ENCODE measurements at places on chromosomes 12 and 14.
A peak's percentile ranks its signal among the peaks of the same experiment; 100 is the strongest.

- no peaks in the 10 kb centered on the region for H3K36me3 ChIP-seq
- H3K4me3 ChIP-seq: no peak overlapping the region
- no peak for DNase-seq
- H3K27me3 ChIP-seq: no peaks in the 10 kb centered on the region
- H3K4me1 ChIP-seq: no peaks in the 10 kb centered on the region
Observed at GRCh38 chr12:3250034-3250433, 172.9 kb downstream of the TSPAN9 start.

DNA sequence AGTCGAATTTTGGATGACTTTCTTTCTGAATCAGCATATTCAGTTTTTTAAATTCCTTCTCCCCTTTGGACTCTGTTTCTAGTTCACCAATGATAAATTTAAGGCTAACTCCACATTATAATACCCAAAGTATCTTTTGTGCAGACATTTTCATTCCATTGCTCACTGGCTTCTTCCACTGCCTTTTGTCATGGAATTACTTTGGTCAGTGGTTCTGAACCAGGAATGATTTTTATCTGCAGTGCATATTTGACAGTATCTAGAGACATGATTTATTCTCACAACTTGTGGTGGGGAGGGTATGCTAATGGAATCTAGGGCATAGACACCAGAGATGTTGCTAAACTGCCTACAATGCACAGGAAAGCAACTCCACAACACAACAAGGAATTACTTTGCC, 234.4 kb upstream of the PRKD1 start:
- no peaks in the 10 kb centered on the region for H3K4me1 ChIP-seq
- no peak for DNase-seq
- H3K36me3 ChIP-seq: no peaks in the 10 kb centered on the region

- H3K4me1 ChIP-seq: no peaks in the 10 kb centered on the region
- no peaks in the 10 kb centered on the region for H3K27me3 ChIP-seq
- DNase-seq: no peak
- no peak overlapping the region for H3K4me3 ChIP-seq
- H3K36me3 ChIP-seq: no peaks in the 10 kb centered on the region
Observed at GRCh38 chr14:51118993-51119392, 24.1 kb upstream of the TRIM9 start.

DNA sequence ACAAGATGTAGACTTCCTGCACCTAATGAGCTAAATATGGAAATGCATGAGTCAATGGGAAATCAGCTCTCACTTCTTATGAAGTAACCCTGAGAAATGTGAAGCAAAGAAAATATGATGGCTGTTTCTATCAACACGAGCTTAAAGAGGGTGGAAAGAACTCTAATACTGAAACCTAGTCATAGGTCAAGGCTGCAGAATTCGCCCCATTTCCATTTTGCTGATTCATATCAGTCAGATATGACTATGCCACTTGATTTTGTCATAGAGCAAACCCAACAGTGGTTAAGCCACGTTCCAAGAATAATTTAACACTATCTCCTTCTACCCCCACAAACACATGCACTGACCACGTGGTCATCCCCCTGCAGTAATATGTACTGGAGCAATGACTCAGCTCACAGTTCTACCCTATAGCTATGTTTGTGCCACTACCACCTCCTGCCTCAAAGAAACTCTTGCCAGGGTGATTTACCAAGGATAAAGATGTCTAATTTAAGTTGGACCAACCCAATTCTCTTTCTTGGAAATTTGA, 157.5 kb downstream of the TMTC3 start:
- H3K36me3 ChIP-seq: no peaks in the 10 kb centered on the region
- no peak for DNase-seq
- H3K27me3 ChIP-seq: no peaks in the 10 kb centered on the region

- H3K4me1 ChIP-seq: no peaks in the 10 kb centered on the region
Observed at GRCh38 chr12:100967189-100967588, 172.6 kb downstream of the ANO4 start.

DNA sequence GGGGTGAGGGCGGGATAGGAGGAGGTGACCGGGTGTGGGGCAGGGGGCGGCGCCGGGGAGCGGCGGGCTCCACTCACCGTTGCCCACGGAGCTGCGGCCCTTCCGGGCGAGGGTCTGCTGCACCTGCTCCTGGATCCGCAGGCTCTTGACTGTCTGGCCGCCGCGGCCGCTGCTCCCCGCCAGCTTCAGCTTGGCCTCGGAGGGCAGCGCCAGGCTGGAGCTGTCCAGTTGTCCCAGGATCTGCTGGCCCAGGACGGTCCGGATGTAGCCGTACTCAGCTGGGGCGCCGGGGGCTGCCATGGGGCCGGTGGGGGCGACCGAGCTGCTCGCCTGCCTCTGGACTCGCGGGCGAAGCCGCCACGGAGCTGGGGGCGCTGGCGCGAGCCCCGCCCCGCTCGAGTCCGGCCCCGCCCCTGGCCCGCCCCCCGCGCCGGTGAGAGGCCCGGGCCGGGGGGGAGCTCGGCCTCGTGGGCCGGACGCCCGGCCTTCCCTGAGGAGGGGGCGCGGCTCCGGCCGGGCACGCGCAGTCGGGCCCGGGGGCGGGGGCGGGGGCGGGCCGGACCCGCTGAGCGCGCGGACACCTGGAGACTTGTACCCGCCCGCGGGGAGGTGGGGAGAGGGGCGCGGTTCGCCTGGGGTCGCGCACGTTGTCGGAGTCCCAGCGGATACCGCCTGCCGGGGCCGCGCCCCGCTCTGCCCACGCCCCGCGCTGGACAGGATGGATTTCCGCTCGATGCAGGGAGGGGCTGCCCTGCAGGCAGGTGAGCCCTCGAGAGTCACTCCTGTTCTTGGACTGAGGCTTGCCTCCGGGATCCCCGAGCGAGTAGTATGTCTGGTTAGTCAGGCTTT, at the start of gene PKP2:
TSS of gene PKP2 (minus strand) at position 346 of the 849 bp plus-strand sequence. CDS start at position 300, 46 bp downstream.
- no peak within 1 kb of the TSS for H3K27ac ChIP-seq
- no peaks in the 10 kb centered on the region for H3K36me3 ChIP-seq
- no peaks in the 10 kb centered on the region for H3K27me3 ChIP-seq
- DNase-seq: peak; percentile 52
- H3K4me3 ChIP-seq: peak within 1 kb of the TSS; percentile 34

GRCh38 chr12:1594006-1594260, 448 bp downstream of the FBXL14 start:
- peak overlapping the region; percentile 65 for H3K27ac ChIP-seq
- H3K4me1 ChIP-seq: peaks cover 3% of the 10 kb centered on the region
- H3K27me3 ChIP-seq: no peaks in the 10 kb centered on the region
- H3K36me3 ChIP-seq: no peaks in the 10 kb centered on the region

DNA sequence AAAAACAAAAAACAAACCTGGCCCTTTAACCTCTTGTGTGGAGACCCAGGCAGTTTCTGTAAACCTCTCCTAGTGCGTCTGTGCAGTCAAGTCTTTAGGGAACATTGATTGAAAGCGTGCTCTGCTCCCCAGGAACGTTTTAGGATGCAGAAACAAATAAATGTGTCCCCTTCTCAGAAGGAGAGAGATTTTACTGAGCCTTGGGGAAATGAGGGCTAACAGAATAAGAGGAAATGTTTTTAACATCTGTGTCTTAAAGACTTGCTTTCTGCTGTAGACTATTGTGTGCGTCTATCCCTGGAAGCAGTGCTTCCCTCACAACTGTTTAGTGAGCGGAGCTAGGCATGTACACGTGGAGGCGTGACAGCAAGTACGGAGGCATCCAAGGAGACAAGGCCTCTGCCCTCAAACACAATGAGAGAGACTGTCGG, 54.3 kb downstream of the TECPR2 start:
- H3K36me3 ChIP-seq: no peaks in the 10 kb centered on the region
- H3K4me1 ChIP-seq: no peaks in the 10 kb centered on the region
- DNase-seq: no peak

DNA sequence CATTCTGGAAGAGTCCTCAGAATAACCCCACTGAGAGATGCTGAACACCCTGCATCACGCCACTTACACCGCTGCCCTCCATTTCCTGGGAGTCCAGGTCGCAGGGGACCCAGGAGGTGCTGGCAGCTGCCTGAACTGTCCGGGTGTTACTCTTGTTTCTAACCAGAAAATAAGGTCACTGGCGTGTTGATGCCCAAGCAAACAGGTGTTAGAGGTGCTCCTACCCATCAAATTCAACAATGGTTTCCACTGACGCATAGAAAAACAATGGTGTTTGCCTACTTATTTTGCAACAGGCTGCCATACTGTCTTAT, 23.8 kb downstream of the PITPNM2 start:
- no peaks in the 10 kb centered on the region for H3K27me3 ChIP-seq
- no peaks in the 10 kb centered on the region for H3K36me3 ChIP-seq
- no peaks in the 10 kb centered on the region for H3K4me1 ChIP-seq
- no peak overlapping the region for H3K4me3 ChIP-seq

GRCh38 chr12:109594556-109595317, 21.1 kb downstream of the MVK start:
- no peak for DNase-seq
- no peak overlapping the region for H3K4me3 ChIP-seq
- no peaks in the 10 kb centered on the region for H3K27me3 ChIP-seq
- no peak overlapping the region for H3K27ac ChIP-seq

Data from aorta (tissue), 5 donors.